AG04450 (cell line): ENCODE measurements at places on chromosomes 16 and 17.

- no peak for DNase-seq
These were observed 332.8 kb downstream of the MAF start for GRCh38 chr16:79267781-79268180.

- DNase-seq: no peak
These were observed 251.4 kb upstream of the RPL38 start for GRCh38 chr17:73952082-73952479.

- DNase-seq: no peak
These were observed 71.8 kb upstream of the ZNF469 start for GRCh38 chr16:88310796-88311605.

- DNase-seq: no peak
These were observed 8.3 kb downstream of the MT2A start for GRCh38 chr16:56616608-56617211.

DNA sequence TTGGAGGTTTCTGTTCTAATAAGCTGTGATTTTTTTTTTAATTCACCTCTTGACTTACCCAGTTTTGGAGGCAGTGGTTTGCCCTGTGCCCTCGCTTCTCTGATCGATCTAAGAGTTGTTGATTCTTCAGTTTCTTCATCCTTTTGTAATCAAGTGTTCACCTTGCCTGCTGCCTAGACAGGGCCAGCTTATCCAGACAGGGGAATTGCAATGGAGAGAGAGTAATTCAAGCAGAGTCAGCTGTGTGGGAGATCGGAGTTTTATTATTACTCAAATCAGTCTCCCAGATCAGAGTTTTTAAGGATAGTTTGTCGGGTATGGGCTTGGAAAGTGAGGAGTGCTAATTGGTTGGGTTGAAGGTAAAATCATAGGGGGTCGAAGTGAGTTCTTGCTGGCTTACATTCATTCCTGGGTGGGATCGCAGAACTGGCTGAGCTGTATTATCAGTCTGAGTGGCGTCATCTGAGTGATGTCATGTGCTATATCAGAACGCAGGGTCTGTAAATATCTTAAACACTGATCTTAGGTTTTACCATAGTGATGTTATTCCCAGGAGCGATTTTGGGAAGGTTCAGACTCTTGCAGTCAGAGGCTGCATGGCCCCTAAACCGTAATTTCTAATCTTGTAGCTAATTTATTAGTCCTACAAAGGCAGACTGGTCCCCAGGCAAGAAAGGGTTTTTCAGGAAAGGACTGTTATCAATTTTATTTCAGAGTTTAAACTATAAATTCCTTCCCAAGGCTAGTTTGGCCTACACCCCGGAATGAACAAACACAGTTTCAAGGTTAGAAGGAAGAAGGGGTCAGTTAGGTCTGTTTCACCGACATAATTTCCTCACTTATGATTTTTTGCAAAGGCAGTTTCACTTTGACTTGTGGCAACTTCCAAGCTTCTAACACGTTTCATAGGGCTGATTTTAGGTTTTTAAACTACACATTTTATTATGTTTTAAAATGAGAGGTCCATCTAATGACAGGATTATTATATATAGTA is 21.5 kb upstream of the KCNJ16 start:
- no peak for DNase-seq

DNA sequence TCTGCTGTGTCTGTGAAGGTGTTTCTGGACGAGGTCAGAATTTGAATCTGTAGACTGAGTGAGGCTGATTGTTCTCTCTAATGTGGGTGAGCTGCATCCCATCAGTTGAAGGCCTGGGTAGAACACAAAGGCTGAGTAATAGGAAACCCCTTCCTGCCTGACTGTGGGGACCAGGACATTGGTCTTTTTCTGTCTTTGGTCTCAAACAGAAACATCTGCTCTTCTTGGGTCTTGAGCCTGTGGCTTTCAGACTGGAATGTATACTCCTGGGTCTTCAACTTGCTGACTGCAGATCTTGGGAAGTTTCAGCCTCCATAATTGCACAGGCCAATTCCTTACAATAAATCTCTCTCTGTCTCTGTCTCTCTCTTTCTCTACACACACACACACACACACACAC is 19.6 kb upstream of the LRRC75A start:
- no peak for DNase-seq

- no peak for DNase-seq
These were observed 17.0 kb downstream of the ABCC1 start for GRCh38 chr16:15966420-15966819.

DNA sequence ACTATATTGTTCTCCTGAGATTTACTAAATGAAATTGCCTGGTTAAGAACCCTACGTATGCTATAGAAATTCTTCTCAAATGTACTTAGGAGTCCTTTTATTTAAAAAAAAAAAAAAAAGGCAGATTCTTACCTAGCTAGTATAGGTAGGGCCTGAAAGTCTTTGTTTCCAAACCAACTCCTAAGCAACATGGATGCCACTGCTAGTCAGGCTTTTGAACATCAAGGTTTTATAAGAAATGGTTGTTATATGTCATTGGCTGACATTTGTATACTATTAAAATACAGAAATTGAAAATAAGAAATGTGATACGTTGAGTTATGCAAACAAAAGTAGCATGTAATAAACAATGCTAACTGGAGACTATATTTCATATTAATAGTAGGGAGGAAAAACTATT is 1.2 kb downstream of the EVI2A start:
- DNase-seq: no peak

DNA sequence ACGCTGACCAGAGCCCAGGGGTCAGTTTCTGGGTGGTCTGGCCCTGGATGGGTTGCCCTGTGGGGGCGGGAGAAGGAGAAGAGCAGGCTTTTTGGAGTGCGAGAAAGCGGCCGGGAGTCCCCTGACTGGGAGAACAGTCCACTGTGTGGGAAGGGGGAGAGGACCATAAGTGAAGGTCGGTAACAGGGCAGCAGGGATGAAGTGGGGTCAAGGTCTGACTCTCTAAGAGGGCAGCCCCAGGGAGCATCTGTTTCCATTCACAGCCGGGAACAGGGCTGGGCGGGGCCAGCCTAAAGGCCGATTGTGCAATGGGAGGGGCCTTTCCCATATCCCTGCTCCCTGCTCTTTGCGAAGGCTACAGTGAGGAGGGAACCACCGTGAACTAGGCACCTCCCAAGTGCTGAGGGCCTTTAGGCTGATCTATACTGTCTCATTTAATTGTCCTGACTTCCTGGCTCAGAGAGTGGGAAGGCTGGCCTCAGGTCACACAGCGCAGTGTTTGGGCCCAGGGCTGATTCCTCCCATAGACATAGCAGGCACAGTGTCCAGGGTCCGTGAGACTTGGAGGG is 10.4 kb upstream of the WFDC1 start:
- DNase-seq: no peak

DNA sequence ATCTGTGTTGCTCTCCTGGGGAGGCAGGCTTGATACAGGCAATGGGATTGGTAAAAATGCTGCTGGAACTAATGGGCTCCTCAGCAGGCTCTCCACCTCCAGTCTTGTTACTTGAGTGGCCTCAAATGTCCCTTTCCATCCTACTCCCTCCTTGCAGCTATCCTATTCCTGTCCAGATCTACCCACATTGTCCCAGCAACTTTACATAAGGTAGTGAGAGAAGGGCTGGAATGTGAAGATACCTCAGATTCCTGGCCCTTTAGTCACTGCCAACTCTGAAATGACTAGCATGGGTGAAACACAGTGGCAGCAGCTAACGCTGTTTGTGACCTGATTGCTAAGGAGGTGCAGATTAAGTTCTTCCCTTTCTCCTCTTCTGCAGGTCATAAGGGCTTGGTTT is 210.1 kb upstream of the HS3ST4 start:
- no peak for DNase-seq

DNA sequence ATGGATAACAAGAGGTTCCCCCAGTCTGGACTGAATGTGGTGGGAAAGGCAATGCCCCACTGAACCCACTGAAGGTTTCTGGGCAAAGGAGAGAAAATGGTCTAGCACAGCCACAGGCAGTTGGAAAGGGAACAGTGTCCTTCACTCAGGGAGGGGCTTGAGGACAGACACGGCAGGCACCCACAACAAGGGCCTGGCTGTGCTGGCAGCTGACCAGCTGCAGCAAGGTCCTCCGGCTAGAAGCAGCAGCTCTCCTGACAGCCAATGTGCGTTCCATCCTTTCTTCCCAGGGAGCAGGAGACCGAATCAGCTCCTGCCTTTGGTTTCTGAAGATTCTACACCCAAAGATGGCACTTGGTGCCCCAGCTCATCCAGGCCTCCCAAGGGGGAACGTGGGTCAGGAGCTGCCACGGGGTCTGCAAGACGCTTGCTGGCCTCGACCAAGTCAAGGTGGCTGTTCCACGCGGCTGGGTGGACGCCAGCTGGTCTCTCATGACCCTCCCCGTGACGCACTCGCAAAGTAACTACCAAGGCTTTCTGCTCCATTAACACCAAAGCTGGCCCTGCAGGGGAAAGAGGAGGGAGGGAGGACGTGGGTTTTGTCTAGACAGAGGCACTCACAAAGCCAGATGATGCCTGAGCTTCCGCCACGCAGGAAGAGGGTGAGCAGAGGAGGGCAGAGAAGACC is 11.1 kb downstream of the ABR start:
- DNase-seq: no peak

GRCh38 chr16:69253870-69254341 is 57.2 kb upstream of the VPS4A start:
- DNase-seq: no peak

DNA sequence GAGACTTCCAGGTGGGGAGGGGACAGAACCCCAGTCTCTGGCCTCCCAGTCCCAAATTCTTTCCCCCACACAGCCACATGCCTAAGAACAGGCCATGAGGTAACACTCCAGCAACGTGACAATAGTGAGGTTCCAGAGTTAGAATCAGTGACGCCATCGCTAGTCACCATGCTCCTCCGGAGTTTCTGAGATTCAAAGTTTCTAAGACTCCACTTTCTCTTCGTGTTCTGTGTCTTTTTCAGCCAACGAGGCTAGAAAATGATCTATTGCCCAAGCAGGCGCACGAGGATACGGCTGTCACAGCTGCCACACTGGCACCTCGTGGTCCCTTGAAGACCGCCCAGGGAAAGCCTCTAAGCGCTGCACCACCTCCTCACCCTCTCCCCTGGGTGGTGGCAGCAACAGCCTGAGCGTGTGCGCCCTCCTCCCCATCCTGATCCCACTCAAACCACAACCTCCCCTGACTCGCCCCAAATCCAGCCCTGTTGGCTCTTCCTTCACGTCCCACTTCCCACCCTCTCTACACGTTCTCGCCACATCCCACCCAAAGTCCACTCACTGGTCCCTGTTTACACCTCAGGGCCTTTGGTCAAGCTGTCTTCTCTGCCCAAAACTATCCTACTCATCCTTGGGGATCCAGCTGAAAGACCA is 1.0 kb downstream of the MCRIP1 start:
- no peak for DNase-seq

DNA sequence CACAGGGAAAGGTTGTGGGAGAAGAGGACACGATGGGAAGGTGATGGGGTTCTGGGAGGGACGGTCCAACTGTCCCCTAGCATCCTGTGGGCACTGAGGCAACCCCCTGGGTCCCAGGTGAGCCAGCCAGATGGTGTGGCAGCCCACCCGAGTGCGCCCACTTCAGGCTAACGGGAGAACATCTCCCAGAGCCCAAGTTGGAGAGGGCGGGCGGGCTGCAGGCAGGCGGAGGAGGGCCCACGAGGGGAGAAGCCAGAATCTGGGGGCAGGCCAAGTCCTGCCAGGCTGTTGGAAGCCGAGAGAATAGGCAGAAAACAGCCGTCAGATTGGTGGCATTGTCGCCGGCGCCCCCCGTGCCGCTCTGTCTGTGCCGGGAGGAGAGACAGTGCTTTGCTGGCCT is 13.8 kb upstream of the ABCC3 start:
- no peak for DNase-seq
